Stimulated activated CD8-positive, alpha-beta memory T cell treated with anti-CD3 and anti-CD28 coated beads, Interleukin-15, amount 100 ng/mL, for 4 hours (primary cell): ENCODE measurements at places on chromosomes 2 and 18.

DNA sequence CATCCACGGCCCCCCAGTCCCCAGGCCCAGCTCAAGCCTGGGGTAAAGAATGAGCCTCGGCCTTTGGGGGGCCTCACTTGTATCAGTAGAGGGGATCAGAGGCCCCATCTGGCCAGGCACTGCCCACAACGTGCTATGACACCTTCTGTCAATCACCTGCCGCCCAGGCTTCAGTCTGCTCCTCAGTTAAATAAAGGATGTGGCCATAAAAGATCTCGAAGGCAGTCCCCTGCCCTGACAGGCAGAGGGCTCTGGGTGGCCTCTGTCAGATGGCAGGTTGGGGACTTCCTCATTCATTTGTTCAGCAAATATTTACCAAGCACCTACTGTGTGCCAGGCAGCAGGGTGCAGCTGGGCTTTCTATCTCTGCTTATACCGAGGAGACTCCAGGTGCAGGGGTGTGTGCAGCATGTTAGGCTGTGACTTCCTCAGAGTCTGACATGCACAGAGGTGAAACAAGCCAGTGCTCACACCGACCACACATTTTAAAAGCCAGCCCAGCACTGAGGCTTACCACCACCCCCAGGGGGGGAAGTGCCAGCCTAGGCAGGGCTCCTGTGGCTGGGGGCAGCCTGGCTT is 166.4 kb downstream of the GALNT1 start:
- DNase-seq, result no peak

DNA sequence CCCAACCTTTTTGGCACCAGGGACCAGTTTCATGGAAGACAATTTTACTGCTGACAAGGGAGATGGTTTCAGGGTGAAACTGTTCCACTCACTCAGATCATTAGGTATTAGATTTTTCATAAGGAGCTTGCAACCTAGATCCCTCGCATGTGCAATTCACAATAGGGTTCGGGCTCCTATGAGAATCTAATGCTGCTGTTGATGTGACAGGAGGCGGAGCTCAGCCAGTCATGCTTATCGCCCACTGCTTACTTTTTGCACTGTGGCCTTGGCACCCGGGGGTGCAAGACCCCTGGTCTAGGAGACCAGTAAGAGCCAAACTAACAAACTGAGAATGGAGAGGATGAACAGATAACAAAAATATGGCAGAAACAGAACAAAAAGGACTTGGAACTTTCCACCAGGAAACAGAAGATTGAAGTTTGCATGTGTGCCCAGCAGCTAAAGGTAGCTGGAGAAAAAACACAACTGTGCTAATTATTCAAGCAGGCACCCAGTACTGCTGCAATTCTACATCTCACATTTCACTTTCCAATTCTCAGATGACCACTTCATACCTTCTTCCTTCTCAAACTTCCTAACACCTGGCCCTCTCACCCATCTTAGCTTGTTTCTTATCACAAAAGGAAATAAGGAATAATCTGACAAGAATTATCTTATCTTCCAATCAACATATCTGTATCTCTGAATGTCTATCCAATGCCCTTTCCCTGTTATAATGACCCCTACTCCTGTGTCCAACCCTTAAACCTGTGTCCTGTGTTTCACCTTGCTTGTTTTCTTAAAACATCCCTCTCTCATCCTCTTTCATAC is 24.8 kb downstream of the SP3 start:
- no peak for DNase-seq

- DNase-seq, result no peak
Observed at GRCh38 chr2:2581331-2582159, 250.5 kb upstream of the MYT1L start.

- DNase-seq, result no peak
Observed at GRCh38 chr2:80135001-80135400, 169.6 kb downstream of the LRRTM1 start.

DNA sequence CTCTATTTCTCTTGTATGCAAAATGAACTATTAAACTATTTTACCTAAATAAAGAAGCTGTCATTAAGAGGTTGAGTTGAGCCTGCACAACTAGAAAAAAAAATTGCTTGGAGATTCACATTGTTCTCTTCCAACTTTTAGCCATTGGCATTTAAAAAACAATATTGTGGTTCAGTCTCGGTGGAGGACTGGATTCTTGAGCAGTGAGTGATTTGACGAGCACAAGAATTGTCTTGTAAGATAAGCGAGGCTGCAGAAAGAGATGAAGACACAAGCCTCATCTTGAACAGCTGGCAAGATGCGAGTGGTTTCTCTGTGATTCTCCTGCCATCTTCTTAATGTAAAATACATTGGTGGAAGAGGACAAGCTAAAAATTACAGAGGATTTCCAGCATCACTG is 67.0 kb downstream of the GALR1 start:
- no peak for DNase-seq

GRCh38 chr18:8561123-8561910 is 47.9 kb upstream of the RAB12 start:
- no peak for DNase-seq

DNA sequence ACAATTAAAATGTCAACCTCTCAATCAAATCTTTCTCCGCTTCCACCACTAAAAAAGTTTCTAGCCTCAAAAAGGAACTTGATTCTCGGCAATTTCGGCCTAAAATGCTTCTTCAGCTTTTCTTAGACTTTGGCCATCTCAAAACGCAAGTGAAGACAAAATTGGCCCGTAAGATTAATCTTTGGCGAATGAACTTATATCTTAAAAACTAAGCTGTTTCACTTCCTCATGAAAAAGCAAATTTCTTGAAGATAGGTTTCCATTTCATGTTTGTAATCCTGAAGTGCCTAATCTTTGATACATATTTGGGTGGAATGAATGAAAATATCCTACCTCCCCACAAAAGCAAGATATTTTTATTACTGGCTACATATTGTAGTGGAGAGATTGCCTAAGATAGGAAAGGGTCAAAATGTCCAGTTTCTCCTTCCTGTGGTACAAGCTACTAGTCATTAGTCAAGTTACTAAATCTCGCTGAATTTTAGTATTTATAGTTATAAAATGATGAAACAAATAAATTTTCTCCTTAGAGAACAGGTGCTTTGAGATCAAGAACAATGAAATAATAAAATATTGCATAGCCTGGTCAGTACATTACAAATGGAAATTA is 85.4 kb upstream of the ZEB2 start:
- no peak for DNase-seq

DNA sequence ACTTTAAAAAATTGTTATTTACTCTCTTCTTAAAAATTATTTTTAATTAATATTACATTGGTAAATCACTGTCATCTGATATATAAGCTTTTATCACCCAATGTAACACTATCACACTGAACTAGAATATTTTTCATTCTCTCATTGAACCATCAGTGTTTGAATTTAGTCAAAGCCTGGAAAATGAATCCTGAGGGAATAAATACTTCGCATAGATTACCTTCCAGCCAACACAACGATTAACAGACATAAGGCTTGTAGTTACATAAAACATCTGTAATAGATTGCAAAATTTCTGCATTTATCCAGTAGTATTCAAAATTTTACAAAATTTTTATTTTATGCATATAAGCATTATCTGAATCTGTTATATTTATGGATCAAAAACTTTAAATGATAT is 314.9 kb downstream of the ERBB4 start:
- DNase-seq, result no peak

- no peak for DNase-seq
Observed at GRCh38 chr18:77702686-77703085, 453.0 kb downstream of the GALR1 start.

GRCh38 chr2:198146346-198146940 is 342.1 kb downstream of the PLCL1 start:
- DNase-seq, result no peak

DNA sequence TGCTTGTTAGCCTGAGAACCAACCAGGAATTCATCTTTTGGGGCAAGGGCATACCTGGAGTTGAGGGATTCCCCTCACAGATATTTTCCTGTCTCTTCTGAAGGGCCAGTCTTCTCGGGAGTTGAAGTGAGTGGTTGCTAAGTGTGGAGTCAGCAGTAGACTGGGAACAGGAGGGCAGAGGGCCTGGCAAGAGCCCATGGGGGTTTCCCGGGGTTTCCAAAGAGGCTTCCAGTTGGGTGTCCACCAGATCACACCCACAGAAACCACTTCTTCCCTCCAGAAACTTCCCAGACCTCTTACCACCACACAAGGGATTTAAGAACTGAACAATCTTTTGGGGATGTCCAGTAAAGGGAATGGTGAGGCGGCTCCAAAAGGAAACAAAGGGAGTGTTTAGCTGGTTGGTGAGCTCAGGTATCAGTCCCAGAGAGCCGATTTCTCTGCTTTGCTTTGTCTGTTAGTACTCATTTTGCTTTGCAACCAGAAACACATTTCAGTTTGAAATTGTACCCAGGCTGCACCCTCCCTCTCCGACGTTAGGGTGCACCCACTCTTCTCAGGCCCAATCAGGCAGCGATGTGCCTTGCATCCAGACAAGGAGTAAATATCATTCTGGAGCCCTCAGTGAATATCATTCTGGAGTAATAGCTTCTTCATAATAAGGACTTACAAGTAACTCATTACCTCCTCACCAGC is 47.5 kb upstream of the SPATS2L start:
- no peak for DNase-seq

DNA sequence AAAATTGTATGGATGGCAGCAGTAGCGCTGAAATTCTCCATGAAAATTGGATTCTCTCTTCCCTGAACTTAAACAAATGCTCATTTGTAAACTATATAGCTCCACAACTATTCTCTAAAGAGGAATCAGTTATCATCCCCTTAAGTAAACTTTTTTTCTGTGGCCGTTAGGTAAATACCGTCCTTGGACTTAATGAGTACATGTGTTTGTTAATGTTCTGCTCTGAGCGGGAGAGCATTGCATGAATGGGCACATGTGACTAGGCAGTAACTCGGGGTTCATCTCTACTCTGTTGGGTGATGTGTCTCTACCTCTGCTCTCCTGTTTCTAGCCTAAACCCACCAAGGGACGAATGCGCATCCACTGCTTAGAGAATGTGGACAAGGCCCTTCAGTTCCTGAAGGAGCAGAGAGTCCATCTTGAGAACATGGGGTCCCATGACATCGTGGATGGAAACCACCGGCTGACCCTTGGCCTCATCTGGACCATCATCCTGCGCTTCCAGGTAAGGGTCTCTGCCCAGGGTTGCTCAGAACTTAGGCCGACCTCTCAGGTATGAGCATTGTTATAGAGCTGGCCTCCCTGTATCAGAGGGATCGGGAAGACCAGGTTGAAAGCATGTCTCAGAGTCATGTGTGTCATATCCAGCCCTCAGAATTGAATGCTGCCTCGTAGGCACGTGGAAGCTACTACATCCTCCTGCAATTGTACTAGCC is 111.5 kb upstream of the EML6 start:
- DNase-seq, result no peak

DNA sequence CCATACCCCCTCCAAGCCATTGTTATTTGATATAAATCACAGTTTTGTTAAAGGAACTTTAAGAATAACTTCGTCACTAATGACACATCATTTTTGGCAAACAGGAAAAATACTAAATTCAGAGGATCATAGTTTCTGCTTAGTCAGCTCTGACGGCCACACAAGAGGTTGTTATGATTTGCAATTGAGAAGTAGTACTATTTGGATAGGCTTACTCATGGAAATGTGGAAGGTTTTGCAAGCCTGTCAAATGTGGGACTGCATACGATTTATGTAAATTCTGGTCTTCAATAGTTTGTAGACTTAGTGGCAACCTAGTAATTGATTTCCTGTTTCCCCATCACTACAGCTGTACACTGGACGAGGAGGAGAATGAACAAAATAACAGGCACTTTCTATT is 108.1 kb downstream of the ARHGEF33 start:
- no peak for DNase-seq

- peak; percentile 45 for DNase-seq
Observed at GRCh38 chr2:8229546-8229986, 452.3 kb upstream of the ID2 start.

- DNase-seq, result no peak
Observed at GRCh38 chr2:8501061-8501720, 180.7 kb upstream of the ID2 start.

GRCh38 chr2:148023861-148024260 is 3.0 kb downstream of the MBD5 start:
- DNase-seq, result no peak

DNA sequence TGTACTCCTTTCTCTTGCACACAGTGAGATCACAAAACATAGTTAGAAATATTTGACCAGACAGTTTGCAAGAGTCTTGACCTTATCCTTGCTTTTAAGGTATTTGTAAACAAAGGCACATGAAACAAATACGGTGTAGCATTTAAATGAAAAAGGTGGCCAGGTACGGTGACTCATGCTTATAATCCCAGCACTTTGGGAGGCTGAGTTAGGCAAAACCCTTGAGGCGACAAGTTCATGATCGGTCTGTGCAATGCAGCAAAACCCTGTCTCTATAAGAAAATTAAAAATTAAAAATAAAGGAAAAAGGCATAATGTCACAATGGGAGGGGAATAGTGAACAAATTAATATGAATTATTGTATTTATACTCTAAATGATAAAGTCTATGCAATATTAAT is 109.5 kb upstream of the PIK3C3 start:
- DNase-seq, result no peak

DNA sequence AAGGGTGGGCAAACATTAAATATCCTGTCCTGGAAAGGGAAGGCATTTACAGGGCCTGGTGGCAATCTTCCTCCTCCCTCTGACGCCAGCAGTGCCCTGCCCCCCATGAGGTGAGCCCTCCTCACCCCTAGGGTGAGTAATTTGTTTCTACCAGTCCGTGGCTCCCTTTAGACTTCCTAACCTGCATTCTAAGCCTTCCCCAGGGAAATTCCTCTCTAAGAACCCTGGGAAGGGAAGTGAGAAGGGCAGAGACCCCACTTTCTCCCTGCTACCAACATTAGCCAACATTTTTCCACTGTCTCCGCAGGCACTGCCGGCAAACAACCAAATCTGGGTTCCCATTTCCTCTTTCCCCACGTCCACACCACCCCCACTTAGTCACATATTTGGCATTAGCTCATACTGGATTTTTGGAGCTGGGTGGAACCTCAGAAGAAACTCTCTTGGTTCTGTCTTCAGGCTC is 69.3 kb downstream of the NRP2 start:
- DNase-seq, result no peak

GRCh38 chr2:60796573-60797509 is 40.8 kb downstream of the PAPOLG start:
- DNase-seq, result no peak

DNA sequence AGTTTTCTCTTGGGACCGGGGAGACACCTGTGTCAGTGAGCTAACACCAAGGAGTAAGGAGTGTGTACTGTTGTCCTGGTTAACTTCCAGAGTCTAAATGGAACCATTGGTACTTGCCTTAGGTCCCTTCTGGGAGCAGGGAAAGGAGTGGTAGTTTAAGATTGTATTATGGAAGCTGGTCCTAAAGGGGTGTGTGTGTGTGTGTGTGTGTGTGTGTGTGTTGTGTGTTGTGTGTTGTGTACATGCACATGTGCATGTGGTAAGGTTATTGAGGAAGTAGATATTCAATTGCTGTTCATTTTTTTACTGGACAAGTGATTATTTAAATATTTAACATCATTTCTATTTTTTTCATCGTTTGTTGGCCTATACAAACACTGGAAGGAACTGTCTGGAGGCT is 1.4 kb downstream of the APLF start:
- no peak for DNase-seq

- DNase-seq, result no peak
Observed at GRCh38 chr2:7639476-7639875, 722.3 kb downstream of the RNF144A start.

- no peak for DNase-seq
Observed at GRCh38 chr2:65075605-65076344, 19.6 kb downstream of the CEP68 start.
